ENCODE measurements at places on chromosomes 7 and 10.

DNA sequence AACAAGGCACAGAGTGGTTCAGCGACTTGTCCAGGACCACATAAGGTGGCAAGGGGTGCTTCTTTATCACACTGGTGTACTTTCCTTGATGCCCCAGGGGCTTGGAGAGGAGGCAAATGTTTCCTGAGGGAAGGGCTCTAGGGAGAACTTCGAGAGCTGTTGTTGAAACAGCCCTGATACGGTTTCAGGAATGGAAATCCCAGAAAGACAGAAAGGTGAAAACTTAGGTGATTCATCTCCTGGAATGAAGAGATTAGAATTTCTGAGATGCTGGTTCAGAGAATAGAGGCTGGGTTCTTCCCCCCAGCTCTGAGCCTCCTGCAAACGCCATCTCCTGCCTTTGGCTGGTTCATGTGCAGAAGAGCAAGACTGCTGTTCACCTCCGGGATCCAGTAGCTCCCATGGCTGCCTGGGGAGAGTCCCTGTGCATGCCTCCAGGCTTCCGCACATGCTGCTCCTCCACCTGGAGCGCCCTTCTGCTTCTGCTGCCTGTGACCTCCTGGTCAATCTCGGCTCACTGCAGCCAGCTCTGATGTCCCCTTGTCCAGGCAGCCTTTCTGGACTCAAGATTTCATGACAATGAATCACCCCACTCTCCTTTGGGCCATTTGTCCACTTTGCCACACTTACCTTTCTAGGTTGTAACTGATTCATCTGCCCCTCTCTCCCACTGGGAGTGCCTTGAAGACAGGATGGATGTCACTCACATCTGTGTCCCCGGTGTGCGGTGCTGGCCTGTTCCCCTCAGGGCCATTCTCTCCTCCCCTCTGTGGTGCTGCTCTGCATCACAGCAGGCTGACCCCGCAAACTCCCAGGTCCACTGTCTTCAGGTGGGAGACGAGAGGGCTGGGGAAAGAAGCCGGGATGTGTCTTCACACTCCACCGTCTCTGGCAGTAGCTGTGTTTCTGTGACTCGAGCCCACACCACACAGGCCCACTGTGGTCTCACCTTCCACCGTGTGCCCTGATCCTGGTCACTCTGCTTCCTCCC lies 3.6 kb upstream of the CDH23 start:
- DNase-seq: no peak

GRCh38 chr10:113751181-113751732 lies at the start of gene PLEKHS1:
PLEKHS1 (plus strand) TSS chr10:113751682; CDS start chr10:113755278, 3,596 bp downstream.
- DNase-seq: no peak

DNA sequence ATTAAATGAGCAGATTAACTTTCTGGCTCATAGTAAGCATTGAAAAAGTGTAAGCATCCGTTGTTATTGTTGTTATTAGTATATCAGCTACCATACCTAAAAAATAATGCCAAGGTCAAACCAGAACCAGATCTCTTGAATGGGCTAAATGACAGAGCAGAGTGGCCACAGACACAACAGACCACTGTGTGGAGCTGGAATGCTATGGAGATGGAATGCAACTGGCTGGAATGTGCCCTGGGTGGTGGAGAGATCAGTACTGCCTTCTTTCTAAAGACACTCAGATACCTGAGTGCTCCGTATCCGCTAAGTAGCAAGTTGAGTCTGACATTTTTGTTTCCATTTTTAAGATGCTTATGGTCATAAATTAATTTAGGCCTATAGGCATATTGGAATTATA lies 20.5 kb upstream of the DNAJB12 start:
- no peak for DNase-seq

- DNase-seq: no peak
Measured at GRCh38 chr7:30755384-30756154, 3.6 kb downstream of the INMT start.

DNA sequence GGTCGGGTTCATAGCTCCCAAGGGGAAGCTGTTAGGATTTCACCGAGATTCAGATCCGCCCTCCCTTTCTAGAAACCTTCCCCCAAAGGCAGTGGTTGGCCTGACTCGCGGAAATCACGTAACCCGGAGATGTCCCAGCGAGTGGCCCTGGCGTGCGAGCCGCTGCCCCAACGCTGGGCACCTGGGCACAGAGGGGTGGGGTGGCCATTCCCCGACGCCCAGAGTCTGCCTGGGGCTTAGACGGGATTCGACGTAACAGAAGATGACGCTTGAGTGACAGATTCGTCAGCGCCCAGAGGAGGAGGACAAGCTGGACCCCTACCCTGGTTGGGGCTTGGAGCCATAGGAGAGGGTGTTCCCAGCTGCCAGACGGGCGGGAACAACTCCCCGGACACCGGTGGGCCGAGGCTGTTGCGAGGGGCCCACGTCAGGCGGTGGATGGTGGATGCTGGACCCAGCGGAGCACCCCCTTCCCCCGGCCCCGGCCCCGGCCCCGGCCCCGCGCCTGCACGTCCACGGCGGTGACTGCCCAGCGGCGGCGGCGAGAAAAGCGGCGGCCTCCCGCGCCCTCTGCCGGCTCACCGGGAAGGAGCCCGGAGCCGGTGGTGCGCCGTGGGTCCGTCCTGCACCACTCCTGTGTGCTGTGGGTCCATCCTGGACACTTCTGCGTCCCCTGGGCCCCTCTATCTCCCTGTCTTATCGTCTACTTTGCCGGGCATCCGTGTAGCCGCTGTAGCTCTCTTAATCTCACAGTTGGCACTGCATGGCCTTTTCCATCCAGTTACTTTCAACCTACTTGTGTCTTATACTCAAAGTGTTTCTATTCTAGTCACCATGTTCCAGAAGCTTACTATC lies 35.4 kb upstream of the KNDC1 start:
- no peak for DNase-seq

GRCh38 chr7:96219378-96220130 lies 102.3 kb downstream of the SLC25A13 start:
- DNase-seq: no peak

DNA sequence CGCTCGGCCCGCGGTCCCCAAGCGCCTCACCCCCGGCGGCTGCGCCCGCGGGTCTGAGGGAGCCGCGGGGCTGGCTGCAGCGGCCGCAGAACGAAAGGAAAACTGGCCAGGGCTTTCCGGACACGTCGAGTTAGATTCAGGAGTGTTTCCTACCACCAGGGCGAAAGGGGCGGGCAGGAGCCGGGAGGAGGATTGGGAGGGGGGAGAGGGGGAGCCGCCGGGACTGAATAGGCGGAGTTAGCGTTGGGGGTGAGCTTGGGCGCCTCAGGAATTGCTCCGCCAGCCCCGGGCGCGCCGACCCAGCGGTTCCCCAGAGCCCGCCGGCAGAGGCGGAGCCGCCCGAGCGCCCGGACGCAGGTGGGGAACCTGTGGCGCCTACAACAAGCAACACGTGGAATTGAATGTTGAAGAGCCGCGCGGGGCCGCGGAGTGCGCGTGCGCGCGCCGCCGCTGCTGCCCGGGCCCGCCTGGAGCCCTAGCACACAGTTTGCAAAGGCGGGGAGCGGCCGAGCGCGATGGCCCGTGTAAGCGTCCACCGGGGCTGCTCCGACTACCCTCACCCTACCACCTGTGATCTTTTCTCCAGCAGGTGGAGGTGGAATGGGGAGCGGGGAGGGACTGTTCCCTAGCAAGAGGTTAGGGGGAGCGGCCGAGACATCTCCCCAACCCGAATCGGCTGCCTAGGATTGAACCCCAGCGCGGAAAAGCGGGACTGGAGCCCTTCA lies at the start of gene CADPS2:
CADPS2 (minus strand) TSS at position 104 of the 725 bp plus-strand sequence. CDS start 123 bp downstream, outside the sequence.
- DNase-seq: peak; percentile 15

DNA sequence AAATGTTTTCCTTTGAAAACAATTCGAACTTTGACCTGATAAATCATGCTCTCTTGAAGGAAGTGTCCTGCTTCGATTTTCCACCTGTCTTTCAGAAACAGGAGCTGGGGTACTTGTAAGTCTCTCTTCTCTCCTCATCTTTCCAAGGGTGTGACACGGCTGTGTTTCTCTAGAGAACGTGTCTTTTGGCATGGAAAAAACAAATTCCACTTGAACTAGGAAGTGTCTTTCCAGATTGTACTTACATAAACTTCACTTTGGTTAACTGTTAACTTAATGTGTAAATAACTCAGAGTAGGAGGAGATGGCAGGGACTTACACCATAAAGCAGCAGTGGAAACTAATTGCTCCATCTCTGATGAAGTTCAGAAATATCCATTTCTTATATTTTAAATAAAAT lies 4.2 kb upstream of the CALCR start:
- no peak for DNase-seq

- DNase-seq: no peak
Measured at GRCh38 chr10:59255463-59255862, 79.0 kb downstream of the PHYHIPL start.

GRCh38 chr7:116097365-116098009 lies 66.9 kb upstream of the TFEC start:
- peak; percentile 20 for DNase-seq

GRCh38 chr7:53993224-53993623 lies 549.0 kb upstream of the VSTM2A start:
- no peak for DNase-seq

DNA sequence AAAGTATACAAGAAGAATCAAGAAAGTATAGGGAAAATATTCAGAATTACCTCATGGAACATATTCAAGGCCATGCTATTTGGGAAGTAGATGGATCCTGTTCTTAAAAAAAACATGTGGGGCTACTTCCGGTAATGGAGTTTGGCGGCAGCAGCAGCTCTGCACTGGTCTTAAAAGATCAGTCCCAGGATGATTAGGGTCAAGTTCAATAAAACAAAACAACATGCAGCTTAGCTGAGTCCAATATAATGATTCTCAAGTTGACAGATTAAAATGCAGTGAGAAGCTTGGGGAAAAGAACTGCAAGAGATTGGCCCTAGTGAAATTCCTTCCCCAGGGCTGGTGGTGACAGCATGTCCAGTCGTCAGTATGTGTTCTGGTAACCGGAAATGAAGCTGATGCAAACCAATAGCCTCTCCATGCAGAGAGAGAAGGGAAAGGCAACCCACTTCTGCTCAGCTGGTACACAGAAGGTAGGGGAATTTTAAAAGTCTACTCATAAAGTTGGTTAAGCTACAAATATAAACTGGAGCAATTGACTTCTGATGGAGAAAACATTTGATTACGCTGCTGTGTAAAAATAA lies 305.1 kb upstream of the IMMP2L start:
- no peak for DNase-seq

DNA sequence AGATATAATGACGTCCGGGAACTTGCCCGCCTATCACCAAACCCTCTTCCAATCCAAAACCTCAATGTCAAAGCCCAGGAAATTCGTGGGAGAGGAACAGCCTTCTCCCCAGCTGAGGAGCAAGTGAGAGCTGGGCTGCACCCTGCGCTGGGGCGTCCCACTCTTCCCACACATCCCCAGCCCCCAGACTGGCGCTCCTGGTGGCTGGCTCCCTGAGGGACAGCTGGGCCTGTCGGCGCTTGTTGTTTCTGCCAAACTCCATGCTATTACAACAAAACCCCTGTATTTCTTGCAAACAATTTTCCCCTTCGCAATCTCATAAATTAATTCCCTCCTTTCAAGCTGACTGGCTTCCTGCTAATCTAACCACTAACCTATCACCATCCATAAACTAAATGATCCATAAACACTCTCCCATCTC lies 53.0 kb downstream of the GRID1 start:
- no peak for DNase-seq

- DNase-seq: no peak
Measured at GRCh38 chr10:7388602-7389001, 22.2 kb downstream of the SFMBT2 start.

- peak; percentile 74 for DNase-seq
Measured at GRCh38 chr7:128221929-128222403, 19.1 kb upstream of the LEP start.

- no peak for DNase-seq
Measured at GRCh38 chr10:62170732-62171131, 97.9 kb downstream of the RTKN2 start.

DNA sequence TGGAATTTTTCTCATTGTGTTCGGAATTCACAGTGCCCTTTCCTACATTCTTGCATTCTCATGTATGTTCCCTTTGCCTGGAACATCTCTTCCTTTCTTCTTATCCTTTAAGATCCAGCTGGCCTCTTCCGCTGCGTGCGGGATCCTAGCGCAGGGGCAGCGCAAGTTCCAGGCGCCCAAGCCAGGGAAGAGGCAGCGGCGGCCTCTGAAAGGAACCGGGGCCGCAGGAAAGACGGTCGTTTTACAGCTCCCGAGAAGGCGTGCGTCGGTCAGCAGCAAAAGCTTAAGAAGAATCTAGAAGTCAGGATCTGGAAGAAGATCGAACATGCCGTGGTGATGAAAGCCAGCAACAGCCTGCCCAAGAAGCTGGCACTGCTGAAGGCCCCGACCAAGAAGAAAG lies 28.0 kb downstream of the ADRA2A start:
- DNase-seq: no peak

- no peak for DNase-seq
Measured at GRCh38 chr10:12974078-12974477, 27.4 kb downstream of the CCDC3 start.

- DNase-seq: no peak
Measured at GRCh38 chr10:6778992-6779701, 199.1 kb upstream of the PRKCQ start.

- DNase-seq: no peak
Measured at GRCh38 chr10:34139559-34139958, 675.5 kb downstream of the PARD3 start.

DNA sequence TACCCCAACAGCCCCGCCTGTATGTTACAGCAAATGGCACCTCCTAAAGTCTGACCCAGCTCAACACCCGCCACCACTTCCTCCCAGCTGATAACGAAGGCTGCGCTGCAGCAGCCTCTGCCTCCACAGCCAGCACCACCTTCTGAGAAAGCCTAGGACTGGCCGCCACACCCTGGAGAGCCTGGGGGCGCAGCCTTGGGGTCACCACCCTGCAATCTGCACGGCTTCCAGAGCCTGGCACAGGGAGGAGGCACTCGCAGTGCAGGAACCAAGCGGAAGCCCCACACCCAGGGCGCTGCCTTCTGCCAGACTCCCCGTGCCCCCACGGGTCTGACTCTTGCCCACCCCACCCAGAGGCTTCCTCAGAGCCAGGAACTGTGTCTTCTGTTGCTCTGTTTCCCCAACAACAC lies 112.5 kb downstream of the MAD1L1 start:
- DNase-seq: no peak

DNA sequence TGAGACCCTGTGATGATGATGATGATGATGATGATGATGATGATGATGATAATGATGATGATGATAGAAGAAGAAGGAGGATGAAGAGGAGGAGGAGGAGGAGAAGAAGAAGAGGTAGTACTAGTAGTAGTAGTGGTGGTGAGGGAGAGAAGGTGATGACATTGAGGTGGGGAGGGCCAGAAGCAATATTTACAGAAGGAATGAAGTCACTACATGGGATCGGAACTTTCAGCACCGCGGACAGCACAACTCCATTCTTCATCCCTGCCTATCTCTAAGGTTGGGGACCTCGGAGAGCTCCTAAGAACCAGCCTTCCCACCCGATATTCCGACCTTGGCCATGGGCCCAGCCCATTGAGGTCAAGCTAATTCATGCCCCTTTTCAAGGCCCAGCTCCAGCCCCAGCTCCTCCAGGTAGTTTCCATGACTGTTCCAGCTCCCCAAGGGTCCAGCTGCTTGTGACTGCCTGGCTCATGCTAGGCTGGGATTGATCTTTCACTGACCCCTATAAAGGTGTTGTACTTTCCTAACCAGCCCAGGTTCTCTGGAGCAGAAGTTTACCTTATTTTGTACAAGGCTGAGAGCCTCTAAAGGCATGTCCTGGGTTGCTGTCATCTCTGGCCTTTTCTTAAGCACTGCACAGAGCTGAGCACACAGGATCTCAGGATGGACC lies 10.3 kb downstream of the CRHR2 start:
- peak; percentile 33 for DNase-seq

GRCh38 chr10:33103863-33104379 lies 145.9 kb upstream of the ITGB1 start:
- DNase-seq: no peak

- no peak for DNase-seq
Measured at GRCh38 chr7:33639552-33640197, 265.7 kb upstream of the BMPER start.

All from HL-60 (cell line).